WTC11 (cell line): ENCODE measurements at places on chromosomes 12 and 14. TPM values are rescaled to one million over a fixed set of nuclear protein-coding genes. Genes with fewer than 3 reads are reported as not detected.

Gene ADCY4
- total RNA-seq: 0.96 to 2.4 TPM (median 1.1 TPM) in 3 replicates

DNA sequence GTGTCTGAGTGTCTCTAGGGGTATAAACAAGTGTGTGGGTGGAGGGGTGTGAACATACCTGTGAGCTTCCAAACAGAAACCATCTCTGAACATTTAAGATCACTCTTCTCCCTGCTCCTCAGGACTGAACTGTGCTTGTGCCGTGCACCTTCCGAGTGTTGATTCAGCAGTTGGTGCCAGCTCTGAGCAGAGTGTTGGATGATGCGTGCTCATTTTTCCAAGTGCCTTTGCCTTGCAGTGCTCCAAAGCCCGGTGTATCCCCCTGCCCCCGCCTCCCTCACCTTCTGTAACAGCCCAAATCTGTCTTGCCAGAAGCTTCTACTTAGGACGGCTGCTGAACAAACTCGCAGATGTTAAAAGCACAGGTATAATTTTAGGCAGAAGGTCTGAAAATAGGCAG is 4.4 kb downstream of the WSCD2 start:
- peaks cover 25% of the 10 kb centered on the region for H3K27me3 ChIP-seq
- no peak overlapping the region for H3K4me3 ChIP-seq
- no peaks in the 10 kb centered on the region for H3K36me3 ChIP-seq
- peaks cover 38% of the 10 kb centered on the region for H3K4me1 ChIP-seq
- no peak overlapping the region; the same call in 1 of the 2 replicates for H3K27ac ChIP-seq

DNA sequence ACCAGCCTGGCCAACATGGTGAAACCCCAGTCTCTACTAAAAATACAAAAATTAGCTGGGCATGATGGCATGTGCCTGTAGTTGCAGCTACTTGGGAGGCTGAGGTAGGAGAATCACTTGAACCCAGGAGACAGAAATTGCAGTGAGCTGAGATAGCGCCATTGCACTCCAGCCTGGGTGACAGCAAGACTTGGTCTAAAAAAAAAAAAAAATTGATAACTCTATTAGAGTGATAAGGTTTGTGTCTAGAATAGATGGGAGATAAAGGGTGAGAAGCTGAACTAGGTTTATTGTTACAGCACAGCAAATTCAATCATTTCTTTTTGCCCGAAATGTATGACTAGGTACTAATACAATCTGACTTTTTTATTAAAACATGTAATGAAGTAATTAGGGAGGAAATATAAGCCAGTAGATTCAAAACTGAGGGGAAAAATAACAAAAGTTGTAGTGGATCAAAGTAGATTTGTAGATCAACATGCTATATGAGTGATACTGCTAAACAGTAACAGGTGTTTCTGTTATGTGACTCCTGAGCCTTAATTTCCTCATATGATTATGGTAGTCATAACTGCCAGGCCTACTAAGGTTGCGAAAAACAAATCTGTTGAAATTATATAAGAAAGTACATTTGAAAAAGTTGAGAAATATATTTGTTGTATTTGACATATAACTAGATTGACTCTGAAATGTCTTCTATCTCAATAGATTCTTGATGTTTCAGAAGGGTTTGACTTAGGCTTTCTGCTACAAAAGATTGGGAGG is 83.6 kb downstream of the WNK1 start:
- H3K27ac ChIP-seq: no peak overlapping the region
- peaks cover 8% of the 10 kb centered on the region for H3K36me3 ChIP-seq
- no peaks in the 10 kb centered on the region for H3K4me1 ChIP-seq
- no peak for DNase-seq
- no peaks in the 10 kb centered on the region for H3K27me3 ChIP-seq
- H3K4me3 ChIP-seq: no peak overlapping the region

DNA sequence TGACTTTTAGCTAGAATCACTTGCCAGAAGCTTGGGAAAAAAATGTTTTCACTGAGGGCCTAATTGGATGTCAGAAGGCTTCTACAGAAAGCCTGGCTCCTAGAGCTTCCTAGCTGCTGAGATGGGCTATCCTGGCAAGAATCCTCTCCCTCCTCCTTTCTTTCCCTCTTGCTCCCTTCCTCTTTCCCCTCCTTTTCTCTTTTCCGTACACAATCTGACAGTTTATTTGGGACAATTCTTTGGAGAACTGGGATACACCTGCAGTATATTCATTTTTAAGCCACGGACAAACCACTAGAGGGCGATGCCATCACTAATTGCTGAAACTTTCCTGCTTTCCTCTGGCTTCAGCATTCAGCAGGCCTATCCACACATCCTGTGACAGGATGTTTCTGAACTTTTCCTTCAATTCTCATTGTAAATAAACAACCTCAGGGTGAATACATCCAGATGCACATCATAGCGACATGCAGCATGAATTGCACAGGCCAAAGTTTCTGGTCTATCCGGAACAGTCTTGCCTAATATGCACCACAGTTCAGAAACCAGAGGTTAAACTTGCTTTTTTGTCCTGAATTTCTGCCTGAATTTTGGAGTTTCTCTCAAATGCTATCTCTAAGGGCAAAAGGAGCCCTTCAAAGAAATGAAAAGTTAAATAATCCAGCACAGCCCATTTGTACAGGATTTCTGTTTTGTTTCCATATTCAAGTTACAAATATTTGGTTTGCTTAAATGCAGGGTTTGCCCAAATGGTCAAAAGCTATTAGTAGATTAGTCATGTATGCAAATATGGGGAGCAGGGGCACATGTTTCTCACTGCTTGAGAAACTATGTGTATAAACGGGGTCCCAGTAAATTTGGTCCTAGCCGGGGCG is 142.8 kb downstream of the PAWR start:
- H3K4me3 ChIP-seq: peak overlapping the region; percentile 31
- H3K4me1 ChIP-seq: peaks cover 85% of the 10 kb centered on the region
- H3K27me3 ChIP-seq: no peaks in the 10 kb centered on the region
- H3K27ac ChIP-seq: peak overlapping the region; percentile 99
- H3K36me3 ChIP-seq: peaks cover 22% of the 10 kb centered on the region

DNA sequence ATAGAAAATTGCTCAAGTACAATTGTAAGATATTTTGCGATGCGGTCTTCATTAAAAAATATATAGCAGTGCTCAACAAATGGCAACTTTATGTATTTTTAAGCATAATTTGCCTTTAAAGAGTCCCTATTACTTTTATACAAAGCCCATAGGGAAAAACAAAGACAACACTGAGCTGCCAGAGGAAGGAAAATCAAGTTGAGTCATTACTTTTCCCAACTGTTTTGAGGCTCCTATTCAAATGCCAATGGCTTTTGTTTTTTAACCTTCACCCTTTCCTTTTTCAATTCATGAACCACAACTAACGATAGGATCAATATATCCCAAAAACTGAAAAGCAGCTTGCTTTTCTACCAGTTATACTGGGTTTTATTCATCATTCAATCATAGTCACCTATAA is 157.6 kb upstream of the PLEKHA5 start:
- no peaks in the 10 kb centered on the region; the same call in 1 of the 2 replicates for H3K27me3 ChIP-seq
- DNase-seq: no peak
- peaks cover 39% of the 10 kb centered on the region for H3K4me1 ChIP-seq
- no peak overlapping the region; the same call in 1 of the 2 replicates for H3K4me3 ChIP-seq
- H3K27ac ChIP-seq: peak overlapping the region; percentile 17
- H3K36me3 ChIP-seq: peaks cover 15% of the 10 kb centered on the region

DNA sequence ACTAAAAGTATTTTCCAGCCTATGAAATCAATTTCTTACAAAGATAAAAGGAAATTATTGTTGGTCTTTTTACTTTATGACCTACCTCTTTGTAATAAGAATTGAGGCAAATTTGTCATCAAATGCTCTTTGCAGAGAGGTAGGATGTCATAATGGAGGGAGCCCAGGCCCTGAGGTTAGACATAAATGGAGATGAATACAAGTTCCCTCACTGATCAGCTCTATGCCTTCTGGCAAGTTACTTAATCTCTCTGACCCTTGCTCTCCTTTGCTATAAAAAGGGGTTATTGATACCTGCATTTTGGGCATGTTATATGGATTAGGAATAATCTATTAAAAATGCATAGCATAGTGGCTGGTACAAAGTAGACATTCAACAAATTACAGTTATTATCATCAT is 146.9 kb upstream of the KRR1 start:
- peaks cover 4% of the 10 kb centered on the region for H3K4me1 ChIP-seq
- H3K27ac ChIP-seq: no peak overlapping the region
- H3K4me3 ChIP-seq: no peak overlapping the region
- DNase-seq: no peak
- no peaks in the 10 kb centered on the region for H3K36me3 ChIP-seq

Gene SERPINA1
- total RNA-seq: 5.1 to 7.2 TPM (median 6.8 TPM) in 3 replicates

GRCh38 chr14:38208618-38209562 is 1.2 kb downstream of the SSTR1 start:
- peaks cover 97% of the 10 kb centered on the region for H3K27me3 ChIP-seq
- peak; percentile 56 for DNase-seq
- no peak overlapping the region for H3K27ac ChIP-seq
- peaks cover 2% of the 10 kb centered on the region; the same call in 1 of the 2 replicates for H3K36me3 ChIP-seq

Gene VPS29
- 51.2 to 66.3 TPM (median 54.4 TPM) in 3 replicates for total RNA-seq

DNA sequence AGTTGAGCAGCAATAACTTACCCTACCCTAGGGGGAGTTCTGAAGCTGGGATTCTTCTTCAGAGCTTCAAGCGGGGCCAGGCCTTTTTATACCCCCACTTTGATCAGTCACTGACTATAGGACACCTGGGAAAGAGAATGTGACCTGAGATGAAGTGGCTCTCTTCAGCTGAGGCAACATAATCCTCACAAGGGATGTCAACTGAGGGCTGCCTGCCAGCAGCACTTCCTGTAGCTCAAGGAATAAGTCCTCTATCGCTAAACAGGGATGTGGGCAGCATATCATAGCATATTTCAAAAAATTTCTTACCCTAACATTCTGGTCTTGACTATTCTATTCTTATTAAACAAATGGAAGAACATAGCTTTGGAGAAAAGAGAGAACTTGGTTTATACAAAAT is 17.4 kb downstream of the LGALS3 start:
- no peak for DNase-seq
- no peak overlapping the region for H3K4me3 ChIP-seq
- H3K27me3 ChIP-seq: no peaks in the 10 kb centered on the region
- H3K27ac ChIP-seq: no peak overlapping the region
- peaks cover 69% of the 10 kb centered on the region for H3K36me3 ChIP-seq

DNA sequence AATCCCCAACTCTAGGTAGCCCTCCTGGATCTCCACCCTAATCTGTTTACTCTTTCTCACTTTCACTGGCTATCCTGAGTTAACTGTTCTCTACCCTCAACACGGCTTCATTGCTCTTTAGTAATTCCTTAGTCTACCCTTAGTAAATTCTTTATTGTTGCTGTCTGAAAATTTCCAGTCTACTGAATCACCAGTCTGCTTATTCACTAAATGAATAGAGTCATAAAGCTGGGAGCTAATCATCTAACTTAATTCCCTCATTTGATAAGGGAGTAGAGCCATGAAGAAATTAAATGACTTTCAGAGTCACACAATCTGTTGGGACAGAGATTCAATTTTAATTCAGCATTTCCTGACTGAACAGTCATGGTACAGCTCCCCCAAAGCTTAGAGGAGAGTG is 36.5 kb downstream of the YEATS4 start:
- no peaks in the 10 kb centered on the region for H3K4me1 ChIP-seq
- DNase-seq: no peak
- peaks cover 30% of the 10 kb centered on the region for H3K36me3 ChIP-seq
- H3K27me3 ChIP-seq: no peaks in the 10 kb centered on the region
- H3K4me3 ChIP-seq: no peak overlapping the region

DNA sequence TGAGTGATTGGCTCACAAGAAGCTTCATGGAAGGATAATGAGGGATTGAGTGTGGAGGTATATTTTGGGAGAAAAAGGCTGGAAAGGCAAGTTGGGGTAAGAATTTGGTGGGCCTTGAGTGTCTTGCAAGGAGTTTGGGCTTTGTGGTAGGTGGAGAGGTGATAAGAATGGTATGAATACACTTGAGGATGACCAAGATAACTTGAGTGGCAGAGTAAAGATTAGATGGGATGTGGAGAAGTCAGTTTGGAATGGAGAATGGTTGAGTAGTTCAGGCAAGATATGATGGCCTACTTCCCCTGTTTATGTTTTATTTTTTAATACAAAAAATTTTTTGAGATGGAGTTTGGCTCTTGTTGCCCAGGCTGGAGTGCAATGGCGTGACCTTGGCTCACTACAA is 9.1 kb downstream of the ADCK1 start:
- no peak overlapping the region for H3K27ac ChIP-seq
- no peaks in the 10 kb centered on the region for H3K36me3 ChIP-seq
- H3K4me3 ChIP-seq: no peak overlapping the region
- peaks cover 7% of the 10 kb centered on the region for H3K4me1 ChIP-seq
- DNase-seq: no peak

- peaks cover 34% of the 10 kb centered on the region for H3K36me3 ChIP-seq
- H3K4me1 ChIP-seq: no peaks in the 10 kb centered on the region
- no peak for DNase-seq
- no peak overlapping the region for H3K4me3 ChIP-seq
- no peaks in the 10 kb centered on the region; the same call in 1 of the 2 replicates for H3K27me3 ChIP-seq
These were observed 66.0 kb upstream of the TRAF3 start for GRCh38 chr14:102711207-102711606.
